ENCODE measurements at places on chromosomes 2 and 18.

GRCh38 chr18:46622451-46622850, 34.6 kb downstream of the LOXHD1 start:
- no peak for DNase-seq

DNA sequence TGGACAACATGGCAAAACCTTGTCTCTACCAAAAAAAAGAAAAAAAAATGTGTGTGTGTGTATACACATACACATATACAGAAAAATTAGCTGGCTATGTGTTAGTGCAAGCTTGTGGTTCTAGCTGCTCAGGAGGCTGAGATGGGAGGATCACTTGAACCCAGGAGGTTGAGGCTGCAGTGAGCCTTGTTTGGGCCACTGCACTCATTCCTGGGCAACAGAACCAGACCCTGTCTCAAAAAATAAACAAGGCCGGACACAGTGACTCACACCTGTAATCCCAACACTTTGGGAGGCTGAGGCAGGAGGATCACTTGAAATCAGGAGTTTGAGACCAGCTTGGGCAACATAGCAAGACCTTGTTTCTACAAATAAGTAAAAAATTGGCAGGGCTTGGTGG, 2.1 kb downstream of the COQ10B start:
- DNase-seq, result no peak

DNA sequence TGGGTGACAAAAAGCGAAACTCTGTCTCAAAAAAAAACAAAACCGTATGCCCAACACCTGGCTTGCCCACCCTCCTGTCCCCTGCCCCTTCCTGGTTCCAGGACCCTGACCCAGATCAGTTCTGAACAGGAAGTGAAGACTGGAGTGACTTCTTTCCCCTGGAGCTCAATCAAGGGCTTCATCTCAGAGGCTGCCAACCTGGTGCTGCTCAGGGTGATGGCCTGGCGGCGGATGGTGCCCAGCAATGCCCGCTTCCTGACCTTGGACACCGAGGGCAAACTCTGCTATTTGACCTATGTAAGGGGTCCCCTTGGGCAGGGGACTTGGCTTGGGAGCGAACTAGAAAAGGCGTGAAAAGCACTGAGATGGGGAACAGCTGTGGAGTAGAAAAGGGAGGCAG, 5.9 kb downstream of the CATIP start:
- no peak for DNase-seq

- no peak for DNase-seq
Measured at GRCh38 chr2:214127170-214127569, 283.7 kb upstream of the VWC2L start.

- DNase-seq, result no peak
Measured at GRCh38 chr2:173545364-173545763, 190.7 kb downstream of the CDCA7 start.

DNA sequence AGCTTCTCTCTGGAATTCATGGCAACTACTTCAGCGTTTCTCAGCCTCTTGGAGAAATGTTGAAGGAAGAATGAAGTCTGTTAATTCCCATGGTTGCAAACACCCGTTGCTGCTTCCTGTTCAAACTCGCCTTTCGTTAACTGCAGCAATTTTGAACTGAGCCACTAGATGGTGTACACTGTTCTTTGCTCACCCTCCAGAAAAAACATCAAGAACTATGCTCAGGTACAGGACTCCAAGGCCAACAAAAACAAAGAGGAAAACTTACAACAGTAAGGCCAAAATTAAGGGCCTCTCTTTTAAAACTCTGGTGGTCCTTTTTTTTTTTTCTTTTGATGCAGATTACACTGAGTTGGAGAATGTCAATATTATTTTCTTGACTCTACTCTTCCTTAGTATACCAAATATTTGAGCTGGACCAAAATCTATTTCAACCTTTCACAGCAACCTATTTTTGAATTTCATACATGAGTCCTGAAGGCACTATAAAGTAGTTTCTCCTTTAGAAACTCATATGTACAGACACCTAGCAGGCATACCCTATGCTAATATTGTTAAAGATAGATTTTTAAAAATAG, 58.2 kb downstream of the KLHL14 start:
- no peak for DNase-seq

GRCh38 chr2:170548304-170548703, 166.8 kb upstream of the SP5 start:
- DNase-seq, result no peak

DNA sequence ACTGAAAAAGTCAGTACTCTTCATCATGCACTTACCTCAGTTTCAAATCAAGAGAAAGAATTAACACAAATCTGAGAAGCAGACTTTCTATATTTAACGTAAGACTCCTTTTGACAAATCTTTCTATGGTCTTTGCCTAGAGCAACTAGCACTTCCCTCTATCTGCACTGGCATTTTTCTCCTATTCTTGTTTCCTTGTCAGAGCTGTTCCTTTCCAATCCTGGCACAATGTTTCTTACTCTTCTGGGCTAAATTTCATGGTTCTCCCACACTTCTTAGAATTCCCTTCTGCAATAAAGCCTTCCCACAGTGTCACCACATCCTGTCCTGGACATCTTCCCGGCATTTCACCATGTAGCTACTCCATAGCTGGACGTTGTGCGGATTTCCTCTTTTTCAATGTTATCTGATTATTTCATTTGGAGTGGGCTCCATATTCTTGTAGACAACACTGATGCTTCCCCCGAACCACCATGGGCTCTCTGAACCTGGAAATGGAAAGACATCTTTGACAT, 144.7 kb upstream of the CTNNA2 start:
- no peak for DNase-seq

DNA sequence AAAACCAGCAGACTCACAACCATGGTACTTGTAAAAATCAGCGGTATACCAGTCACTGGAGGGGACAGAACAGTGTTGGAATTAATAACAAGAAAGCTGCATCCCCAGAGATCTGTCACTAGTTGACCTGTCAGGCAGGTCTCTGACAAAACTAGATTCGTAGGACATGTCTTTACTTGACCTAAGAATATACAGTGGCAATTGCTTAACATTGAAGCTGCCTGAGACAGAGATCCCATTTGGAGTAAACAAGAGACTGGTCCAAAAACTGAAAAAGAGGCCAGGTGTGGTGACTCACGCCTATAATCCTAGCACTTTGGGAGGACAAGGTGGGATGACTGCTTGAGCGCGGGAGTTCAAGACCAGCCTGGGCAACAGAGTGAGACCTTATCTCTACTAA, 7.2 kb upstream of the SS18 start:
- DNase-seq, result no peak

DNA sequence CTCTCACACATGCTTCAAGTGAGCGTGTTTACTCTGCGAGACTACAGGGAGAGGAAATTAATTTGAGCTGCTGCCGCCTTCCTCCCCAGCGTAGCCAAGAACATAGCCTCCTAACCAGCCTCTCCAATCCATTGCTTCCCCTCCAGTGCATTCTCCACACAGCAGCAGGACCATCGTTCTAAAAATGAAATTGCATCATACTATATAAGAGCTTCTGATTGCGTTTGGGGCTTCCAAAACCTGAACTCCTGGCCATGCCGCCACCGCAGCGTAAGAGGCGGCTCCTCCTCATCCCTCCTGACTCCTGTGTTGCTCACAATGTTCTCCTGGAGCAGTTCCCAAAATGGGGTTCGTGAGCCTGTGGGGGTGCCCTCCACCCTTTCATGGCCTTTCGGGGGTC, 142.1 kb downstream of the MYT1L start:
- DNase-seq, result no peak

DNA sequence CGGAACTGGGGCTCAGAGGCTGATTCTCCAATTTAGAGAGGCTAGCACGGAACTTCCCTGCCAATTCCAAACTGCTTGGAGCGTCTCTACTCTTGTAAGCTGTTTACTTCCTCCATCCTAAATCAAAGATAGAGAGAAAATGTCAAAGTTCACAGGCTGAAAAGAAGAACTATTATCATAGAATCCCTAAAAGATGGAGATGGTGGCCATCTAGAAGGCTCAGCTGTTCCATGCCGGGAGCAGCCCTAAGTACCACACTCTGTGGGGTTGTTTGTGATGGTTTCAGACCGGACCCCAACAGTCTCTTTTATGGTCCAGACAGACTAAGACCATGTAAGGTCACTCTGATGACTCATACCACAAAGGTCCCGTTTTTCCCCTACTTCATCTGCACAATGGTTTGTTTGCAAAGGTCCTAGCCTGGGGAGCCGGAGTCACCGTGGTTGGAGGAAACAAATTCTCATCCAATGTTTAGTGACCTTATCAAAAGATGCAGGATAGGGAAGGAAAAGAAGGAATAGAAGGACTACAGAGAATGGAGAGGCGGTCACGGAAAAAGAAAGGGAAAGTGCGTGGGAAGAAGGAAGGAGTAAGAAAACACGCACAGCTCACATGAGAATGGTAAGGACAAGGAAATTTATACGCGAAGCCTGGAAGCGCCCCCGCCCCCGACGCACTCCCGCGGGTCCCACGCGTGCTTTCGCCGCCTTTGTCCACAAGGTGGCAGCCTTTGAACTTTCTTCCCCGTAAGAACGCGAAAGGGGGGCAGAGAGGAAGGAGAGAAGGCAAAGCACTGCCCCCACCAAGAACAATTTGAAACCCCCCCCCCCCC, 453 bp upstream of the ANTXR1 start:
- peak; percentile 25 for DNase-seq

DNA sequence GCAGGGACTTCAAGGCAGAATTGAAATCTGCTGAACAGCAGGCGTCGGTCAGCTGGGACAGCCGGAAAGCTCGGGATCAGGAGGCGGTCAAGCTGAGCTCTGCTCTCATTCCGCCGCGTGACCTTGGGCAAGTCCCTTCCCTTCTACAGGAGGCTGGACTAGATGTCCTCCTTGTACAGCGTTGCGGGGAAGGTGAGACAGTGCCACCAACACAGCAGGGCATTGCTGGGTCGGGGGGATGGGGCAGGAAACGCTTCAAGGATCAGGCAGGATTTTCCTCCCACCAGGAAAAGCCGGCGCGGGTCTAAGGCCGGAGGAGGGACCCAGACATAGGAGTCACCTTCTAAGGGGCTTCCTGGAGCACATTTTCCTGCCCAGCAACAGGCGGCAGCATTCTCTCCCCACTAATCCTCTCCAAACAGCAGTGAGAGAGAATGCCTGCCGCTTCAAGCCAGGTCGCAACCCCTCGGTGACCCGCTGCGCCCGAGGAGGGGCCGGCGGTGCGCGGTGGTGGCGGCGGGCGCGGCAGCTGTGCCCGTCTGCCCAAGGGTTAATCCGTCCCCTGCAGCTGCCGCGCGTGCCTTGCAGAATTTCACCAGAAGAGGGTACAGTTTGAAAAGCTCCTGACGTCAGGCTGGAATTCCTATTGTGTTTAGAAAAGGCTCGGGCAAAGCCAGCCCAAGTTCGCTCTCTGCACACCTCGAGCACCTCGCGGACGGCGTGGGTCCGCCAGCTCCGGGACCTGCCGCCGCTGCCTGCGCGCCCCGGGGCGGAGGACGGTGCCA, at the start of gene KCNF1:
TSS of gene KCNF1 (plus strand) at position 644 of the 785 bp plus-strand sequence. CDS start 493 bp downstream, outside the sequence.
- no peak for DNase-seq

GRCh38 chr18:22856870-22857269, 76.3 kb upstream of the RBBP8 start:
- no peak for DNase-seq

DNA sequence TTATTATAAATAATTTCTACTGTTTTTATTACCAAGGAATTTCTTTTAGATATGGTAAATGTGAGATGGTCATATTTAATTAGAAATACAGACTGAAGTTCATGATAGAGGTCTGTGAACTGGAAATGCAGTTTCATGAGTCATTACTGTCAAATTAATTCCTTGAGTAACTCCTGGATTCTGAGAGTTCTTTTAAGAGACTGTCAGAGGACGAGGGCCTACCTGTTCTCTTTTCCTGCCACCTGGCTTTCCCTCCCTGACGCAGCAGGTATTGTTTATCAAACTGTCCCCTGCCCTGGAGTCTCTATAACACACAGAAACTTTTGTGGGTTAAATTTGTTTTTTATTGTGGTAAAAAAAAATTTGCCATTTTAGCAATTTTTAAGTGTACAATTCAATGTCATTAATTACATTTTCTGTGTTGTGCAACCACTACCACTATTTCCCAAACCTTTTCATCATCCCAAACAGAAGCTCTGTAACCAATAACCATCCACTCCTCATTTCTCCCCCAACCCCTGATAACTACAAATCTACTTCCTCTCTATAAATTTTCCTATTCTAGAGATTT, 142.6 kb downstream of the DIS3L2 start:
- DNase-seq, result no peak

DNA sequence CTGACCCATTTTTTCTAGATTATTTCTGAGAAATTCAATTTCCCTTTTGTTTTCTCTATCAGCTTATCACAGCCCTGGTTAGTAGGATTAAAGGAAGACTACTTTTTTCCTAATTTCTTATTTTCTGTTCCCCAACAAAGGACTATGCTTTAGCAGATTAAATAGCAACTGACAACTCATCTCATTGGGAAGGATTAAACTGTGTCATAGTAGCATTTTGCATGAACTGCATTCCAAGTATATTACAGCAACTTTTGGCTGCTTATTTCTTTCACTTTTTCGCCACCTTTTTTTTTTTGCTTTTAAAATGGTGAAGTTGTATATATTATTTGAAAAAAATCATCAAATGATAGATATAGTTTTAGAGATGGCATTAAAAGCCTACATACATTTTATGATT, 570.3 kb downstream of the FBXO15 start:
- no peak for DNase-seq

GRCh38 chr2:222734703-222735014, 63.2 kb downstream of the MOGAT1 start:
- no peak for DNase-seq

- DNase-seq, result no peak
Measured at GRCh38 chr18:62758591-62758990, 43.2 kb downstream of the PHLPP1 start.

GRCh38 chr2:201643216-201643890, at the start of gene TMEM237:
Gene TMEM237 (minus strand): TSS chr2:201643503. CDS start chr2:201643400, 103 bp downstream.
- peak; percentile 33 for DNase-seq

- no peak for DNase-seq
Measured at GRCh38 chr2:86037141-86037794, 68.4 kb downstream of the POLR1A start.

GRCh38 chr2:47254464-47254863, 99.4 kb upstream of the STPG4 start:
- no peak for DNase-seq

- no peak for DNase-seq
Measured at GRCh38 chr2:16952368-16952767, 286.7 kb upstream of the CYRIA start.

GRCh38 chr2:88919087-88919738, 227.7 kb downstream of the RPIA start:
- no peak for DNase-seq

- DNase-seq, result no peak
Measured at GRCh38 chr2:240388471-240389301, 46.8 kb upstream of the GPC1 start.

- no peak for DNase-seq
Measured at GRCh38 chr2:220858101-220858500, 714.0 kb downstream of the EPHA4 start.

- DNase-seq, result no peak
Measured at GRCh38 chr2:35504419-35504818, 851.2 kb upstream of the CRIM1 start.

DNA sequence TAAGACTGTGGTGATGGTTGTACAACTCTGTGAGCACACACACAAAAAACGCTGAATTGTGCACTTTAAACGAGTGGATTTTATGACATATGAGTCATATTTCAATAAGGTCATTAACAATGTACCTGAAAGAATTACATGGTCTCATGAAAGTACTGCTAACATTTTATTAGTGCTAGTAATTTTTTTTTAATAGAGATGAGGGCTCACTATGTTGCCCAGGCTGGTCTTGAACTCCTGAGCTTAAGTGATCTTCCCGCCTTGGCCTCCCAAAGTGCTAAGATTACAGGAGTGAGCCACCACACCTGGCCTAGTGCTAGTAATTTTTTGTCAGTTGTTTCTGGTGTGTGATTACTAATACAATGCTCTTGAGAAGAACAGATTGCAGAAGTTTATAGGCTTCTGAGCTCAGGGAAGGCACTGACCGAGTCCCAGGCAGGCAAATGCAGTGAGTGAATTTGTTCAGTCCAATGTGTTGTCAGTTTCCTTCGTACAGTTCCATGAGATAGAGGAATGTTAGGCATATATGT, 177.0 kb downstream of the TGIF1 start:
- no peak for DNase-seq
